ENCODE measurements at places on chromosomes 12 and 14.

DNA sequence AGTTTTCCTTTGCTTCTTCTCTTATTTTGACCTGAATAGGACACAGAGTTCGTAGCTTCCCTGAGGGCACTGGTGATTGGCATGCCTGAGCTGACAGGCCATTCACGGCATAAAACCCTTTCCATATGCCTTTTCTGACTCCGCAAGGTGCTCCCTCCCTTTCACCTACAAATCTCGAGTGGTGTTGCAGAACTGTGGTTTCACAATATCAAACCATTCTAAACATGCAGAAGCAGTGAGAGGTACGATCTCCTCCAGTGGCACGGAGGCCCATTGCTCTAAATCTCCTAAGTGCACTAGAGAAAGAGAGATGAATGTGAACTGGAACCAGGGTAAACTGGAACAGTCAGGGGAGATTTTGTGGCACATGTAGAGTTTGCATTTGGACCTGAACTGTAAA is 23.9 kb downstream of the CLSTN3 start:
- no peak for DNase-seq

- no peak for DNase-seq
Observed at GRCh38 chr12:106771425-106771824, 3.1 kb upstream of the RIC8B start.

- no peak for DNase-seq
Observed at GRCh38 chr12:104106965-104107364, 31.0 kb downstream of the NFYB start.

DNA sequence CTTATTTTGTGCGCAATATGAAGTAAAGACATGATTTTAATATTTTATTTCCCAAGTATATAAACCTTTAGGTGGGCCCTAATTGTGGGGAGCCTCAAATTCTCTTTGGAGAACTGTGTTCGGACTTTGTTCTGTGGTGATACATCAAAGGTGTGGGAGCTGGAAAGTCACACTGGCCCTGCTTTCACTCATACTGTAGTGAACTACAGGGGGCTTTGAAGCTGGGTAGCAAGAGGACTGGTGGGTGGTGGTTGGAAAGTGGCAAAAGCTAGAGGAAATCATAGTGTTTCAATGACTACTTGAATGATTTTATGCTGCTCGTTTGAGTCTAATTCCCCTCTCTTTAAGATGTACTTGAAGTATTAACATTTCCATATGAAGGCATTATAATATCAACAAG is 13.2 kb downstream of the TTC6 start:
- no peak for DNase-seq

GRCh38 chr14:30596935-30597334 is 25.2 kb upstream of the SCFD1 start:
- no peak for DNase-seq

- no peak for DNase-seq
Observed at GRCh38 chr12:25186038-25186787, 8.7 kb downstream of the DNAI7 start.

DNA sequence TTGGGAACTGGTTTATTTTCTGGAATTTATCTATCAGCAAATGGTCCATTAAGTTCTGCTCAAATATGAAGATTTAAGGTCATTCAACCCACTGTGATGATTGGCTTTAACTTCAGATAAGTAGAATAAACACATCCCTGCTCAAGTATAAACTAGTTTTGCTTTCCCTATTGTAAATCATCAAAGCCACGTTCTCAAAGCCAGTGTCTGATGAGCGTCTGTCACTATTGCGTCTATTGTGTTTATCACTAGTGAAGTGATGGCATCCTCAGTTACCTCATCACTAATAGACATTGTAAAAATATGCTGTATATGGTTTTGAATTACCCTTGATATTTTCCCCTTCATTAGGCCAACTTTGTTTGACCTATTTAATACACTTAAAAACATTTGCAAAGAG is 351.3 kb downstream of the BCAT1 start:
- no peak for DNase-seq

Measured in stimulated activated CD4-positive, alpha-beta T cell treated with anti-CD3 and anti-CD28 coated beads, Interleukin-1b, Interleukin-23, amount 100 ng/mL, for 4 hours (primary cell).